ENCODE measurements at places on chromosomes 16 and 17. TPM values are rescaled to one million over a fixed set of nuclear protein-coding genes. Genes with fewer than 3 reads are reported as not detected.
A peak's percentile ranks its signal among the peaks of the same experiment; 100 is the strongest.

DNA sequence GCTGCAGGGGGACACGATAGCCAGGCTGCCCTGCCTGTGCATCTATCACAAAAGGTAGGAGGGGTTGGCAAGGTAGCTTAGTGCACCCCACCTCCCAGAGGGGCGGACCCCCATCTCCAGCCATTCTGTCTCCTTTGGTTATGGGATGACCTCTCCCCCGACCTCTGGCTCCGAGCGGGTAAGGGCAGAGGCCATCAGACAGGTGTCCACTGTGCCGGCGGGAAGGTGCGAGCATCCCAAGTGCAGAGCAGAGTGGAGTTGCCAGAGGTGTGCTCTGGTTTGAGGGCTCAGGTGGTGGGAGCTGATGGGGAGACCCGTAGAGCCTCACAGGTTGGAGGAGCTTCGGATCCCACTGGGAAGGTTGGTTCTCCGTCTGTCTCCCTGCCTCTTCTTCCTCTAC is 11.7 kb downstream of the LDHD start:
- peaks cover 56% of the 10 kb centered on the region for H3K4me1 ChIP-seq
- no peak overlapping the region for H3K4me3 ChIP-seq
- H3K27me3 ChIP-seq = no peaks in the 10 kb centered on the region

DNA sequence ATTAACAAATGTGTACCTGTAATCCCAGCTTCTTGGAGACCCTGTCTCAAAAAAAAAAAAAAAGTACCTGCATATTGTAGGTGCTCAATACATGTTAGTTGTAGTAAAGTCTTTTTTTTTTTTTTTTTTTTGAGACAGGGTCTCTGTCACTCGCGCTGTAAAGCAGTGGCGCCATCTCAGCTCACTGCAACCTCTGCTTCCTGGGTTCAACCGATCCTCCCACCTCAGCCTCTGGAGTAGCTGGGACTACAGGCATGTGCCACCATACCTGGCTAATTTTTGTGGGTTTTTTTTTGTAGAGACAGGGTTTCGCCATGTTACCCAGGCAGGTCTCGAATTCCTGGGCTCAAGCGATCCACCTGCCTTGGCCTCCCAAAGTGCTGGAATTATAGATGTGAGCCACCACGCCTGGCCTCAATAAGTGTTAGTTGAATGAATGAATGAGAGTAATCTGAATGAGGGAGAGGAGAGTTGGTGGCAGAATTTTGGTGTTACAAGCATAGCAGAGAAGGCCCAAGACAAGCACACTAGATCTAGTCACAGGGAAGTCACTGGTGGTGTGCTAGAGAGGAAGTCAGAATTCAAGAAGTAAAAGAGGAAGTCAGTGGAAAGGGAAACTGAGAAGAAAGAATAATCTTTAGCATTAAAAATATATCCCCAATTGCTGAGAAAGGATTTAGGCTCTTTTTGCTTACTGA is 9.4 kb upstream of the MYL4 start:
- no peak for DNase-seq
- H3K4me1 ChIP-seq = peaks cover 9% of the 10 kb centered on the region
- peak overlapping the region; percentile 0 for H3K27ac ChIP-seq

The THRA gene
- total RNA-seq = 110 TPM

DNA sequence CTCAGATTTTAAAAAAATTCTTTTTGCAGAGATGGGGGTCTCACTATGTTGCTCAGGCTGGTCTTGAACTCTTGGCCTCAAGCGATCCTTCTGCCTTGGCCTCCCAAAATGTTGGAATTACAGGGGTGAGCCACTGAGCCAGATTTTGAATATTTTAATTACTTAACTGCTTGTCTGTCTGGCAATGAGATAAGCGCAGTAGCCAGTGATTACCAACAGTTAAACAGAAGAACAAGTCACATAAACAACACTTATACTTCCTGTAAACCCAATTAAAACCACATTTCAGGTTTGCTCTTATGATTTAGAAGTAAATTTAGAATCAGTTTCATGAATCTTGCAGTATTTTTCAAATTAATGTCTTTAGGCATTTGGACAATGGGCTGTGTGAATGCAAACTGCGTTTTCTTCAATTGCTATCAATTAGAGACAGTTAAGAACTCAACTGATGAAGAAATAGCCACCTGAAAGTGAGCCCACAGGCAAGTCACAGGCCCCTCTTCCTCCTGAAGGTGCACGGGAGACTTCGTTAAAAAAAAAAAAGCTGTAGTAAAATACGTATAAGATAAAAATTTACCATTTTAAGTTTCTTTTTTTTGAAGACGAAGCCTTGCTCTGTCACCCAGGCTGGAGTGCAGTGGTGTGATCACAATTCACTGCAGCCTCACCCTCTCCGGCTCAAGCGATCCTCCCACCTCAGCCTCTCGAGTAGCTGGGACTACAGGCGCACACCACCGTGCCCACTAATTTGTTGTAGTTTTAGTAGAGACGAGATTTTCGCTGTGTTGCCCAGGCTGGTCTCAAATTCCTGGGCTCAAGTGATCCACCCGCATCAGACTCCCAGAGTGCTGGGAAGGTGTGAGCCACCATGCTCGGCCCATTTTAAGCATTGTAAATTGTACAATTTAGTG is 73.0 kb downstream of the PITPNC1 start:
- H3K27me3 ChIP-seq = no peaks in the 10 kb centered on the region
- DNase-seq = no peak
- no peak overlapping the region for H3K4me3 ChIP-seq
- H3K27ac ChIP-seq = no peak overlapping the region
- no peaks in the 10 kb centered on the region for H3K4me1 ChIP-seq
- no peaks in the 10 kb centered on the region for H3K36me3 ChIP-seq

The SPIRE2 gene
- total RNA-seq = 14.4 TPM

GRCh38 chr16:424623-425081 is 797 bp upstream of the RAB11FIP3 start:
- peak; percentile 72 for DNase-seq
- peak overlapping the region; percentile 93 for H3K27ac ChIP-seq
- H3K4me1 ChIP-seq = peaks cover 24% of the 10 kb centered on the region
- H3K36me3 ChIP-seq = no peaks in the 10 kb centered on the region
- peak overlapping the region; percentile 35 for H3K4me3 ChIP-seq

- no peaks in the 10 kb centered on the region for H3K27me3 ChIP-seq
- peak; percentile 85 for DNase-seq
- H3K27ac ChIP-seq = no peak overlapping the region
- peaks cover 23% of the 10 kb centered on the region for H3K36me3 ChIP-seq
- no peak overlapping the region for H3K4me3 ChIP-seq
These were observed 27.3 kb downstream of the TBC1D16 start for GRCh38 chr17:80008383-80008840.

The VAT1L gene
- total RNA-seq = 18.1 TPM

DNA sequence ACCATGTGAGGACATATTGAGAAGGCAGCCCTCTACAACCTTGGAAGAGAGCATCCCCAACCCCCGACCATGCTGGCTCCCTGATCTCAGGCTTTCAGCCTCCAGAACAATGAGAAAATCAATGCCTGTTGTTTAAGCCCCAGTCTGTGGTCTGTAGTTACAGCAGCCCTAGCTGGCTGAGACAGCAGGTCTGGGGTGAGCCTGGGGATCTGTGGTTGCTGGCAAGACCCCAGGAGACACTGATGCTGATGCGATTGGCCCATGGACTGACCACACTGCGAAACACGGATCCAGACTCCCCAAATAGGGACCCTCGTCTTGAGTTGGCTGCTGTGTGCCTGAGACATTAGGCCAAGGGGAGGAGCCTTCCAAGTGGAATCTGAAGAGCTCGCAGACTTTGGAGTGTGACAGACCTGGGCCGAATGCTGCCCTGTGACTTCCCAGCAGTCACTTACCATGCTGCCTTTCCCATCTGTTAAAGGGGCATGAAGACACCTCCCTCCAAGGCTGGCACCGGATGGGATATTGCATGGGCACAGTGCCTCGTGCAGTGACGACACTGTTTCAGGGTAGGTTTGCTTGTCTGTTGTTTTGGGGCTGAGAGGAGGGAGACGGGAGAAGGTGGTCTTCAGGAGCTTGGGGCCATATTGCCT is 147.8 kb upstream of the RPL38 start:
- H3K27ac ChIP-seq = no peak overlapping the region
- no peak overlapping the region for H3K4me3 ChIP-seq
- no peaks in the 10 kb centered on the region for H3K4me1 ChIP-seq
